ENCODE measurements at places on chromosomes 3 and 15. TPM values are rescaled to one million over a fixed set of nuclear protein-coding genes. Genes with fewer than 3 reads are reported as not detected.

Gene ST3GAL6
- 7.3 TPM for total RNA-seq

Gene MYH15
- total RNA-seq = 2.8 TPM

Gene GCNT3
- total RNA-seq = 0.18 TPM

DNA sequence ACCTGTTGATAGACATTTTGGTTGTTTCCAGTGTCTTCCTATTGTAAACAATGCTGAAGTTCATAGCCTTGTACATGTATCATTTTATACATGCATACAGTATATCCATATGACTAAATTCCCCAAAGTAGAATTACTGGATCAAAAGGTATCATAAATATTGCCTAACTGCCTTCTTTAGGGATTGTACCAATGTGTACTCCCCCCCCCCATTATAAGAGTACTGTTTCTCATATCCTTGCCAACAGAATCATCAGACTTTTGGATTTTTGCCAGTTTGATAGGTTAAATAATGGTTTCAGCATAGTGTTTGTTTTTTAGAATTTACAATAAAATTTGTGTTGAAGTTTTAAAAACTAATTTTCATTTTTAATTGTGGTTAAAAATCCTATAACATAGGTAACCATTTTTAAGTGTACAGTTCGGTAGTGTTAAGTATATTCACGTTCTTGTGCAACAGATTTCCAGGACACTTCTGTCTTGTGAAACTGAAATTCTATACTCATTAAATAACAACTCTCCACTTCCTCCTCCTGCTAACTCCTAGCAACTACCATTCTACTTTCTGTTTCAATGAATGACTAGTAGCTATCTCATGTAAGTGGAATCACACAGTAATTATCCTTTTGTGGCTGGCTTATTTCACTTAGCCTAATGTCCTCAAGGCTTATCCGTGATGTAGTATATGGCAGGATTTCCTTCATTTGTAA, 30.8 kb upstream of the MAP3K13 start:
- peak; percentile 87 for DNase-seq

GRCh38 chr15:42367041-42367440, 7.7 kb downstream of the CAPN3 start:
- DNase-seq = no peak

DNA sequence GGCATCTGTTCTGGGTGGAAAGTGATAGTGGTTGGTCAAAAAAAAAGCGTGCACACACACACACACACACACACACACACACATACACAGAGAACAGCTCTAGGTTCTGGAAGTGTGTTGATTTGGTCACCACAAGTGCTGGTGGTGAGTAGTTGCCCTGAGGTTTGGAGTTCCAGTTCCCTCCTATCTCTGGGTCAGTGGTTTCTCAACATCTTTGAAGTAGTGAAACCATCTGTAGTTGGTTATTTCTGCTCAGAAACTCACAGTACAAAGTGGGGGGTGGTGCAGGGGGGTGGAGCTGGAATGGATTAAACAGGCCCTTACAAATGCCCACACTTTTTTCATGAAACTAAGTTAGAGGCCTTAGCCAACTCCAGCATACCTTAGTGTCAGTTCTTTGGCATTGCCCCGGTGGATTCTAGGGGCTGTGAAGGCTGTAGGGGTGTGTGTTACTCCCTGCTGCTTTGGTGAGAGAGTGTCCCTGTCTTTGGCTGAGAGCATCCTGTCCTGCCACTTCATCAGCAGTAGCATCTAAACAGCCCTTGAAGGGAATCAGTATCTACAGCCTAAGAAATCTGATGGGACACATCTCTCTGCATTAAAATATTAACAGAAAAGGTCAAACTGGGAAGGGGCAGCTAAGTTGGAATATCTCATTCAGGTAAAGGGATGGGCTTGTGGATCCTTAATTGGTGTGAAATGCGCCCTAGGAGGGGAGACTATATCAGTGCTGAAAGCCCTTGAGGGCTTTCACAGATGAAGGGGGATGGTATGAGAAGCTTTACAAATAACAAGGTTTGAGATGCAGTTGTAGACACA, 20.6 kb downstream of the SMAD3 start:
- no peak for DNase-seq

GRCh38 chr15:80832686-80833085, 53.5 kb downstream of the CEMIP start:
- no peak for DNase-seq

Measured in PC-3 (cell line).